Umbilical cord (tissue), 2 donors: ENCODE measurements at places on chromosomes 13 and 19.

DNA sequence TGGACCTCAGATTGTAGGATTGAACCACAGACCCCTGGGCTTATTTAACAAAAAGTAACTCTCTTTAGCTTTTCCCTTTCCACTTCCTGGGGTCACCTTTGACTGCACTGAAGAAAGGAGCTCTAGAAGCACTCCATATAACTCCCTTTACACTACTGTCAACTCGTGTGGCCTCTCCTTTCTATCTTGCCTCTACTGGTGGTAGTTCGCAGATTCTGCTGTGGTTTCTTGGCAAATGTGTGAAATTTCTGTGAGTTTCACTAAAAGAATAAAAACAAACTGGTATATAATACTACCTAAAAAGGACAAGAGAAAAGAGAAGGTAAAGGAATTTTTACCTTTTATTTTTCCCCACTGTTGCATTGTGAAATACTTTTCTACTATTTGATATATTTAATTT, 1298.1 kb downstream of the PCDH9 start:
- DNase-seq: no peak

GRCh38 chr13:85616275-85616674, 182.9 kb downstream of the SLITRK6 start:
- no peak for DNase-seq

DNA sequence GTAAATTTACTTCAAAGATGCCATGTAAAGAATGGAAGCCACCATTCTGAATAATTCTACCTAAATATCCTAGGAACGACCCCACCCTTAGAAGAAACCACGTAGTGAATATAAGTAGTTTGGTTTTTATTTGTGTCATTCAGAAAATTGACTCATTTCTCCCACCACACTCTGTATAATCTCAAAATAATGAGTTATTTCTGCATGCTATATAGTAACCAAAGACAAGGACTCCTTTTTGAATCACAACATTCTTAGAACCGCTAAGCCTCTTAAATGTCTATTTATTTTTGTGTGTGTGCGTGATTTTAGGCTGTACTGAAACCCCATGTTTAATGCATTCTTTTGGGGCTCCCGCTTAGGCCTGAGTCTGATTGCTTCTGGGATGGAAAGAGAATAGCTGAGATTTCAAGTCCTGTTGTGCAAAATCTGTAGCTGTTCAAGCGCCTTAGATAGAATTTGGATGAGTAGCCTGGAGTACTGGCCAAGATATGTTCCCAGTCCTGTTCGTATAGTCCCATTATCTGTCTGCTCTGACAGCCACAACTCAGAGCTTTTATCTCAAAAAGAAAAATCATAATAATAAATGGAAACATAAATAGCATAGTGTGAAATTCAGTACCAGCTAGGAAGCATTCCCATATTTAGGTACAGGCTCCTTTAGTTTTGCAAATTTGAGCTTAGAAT, 532.4 kb upstream of the NBEA start:
- DNase-seq: peak; percentile 52

- no peak for DNase-seq
Measured at GRCh38 chr19:51653162-51653561, 6.5 kb upstream of the SIGLEC14 start.

DNA sequence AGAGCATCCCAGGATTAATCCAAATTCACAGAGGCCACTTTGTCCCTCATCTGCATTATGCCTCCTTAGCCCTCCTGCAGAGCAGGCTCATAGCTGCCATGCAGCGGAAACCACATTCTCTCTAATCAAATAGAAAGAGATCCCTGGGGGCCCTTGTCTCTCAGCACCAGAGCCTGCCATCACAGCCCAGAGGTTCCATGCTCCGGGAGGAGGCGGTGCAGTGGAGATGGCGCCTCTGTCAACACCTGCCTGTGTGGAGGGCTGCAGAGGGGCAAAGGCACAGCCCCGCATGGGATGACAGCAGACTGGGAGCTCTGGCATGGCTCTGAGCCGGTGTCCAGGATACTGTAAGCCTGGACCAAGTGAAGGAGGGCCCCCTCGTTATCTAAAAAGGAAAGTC, 111.3 kb downstream of the SLC7A1 start:
- no peak for DNase-seq

- no peak for DNase-seq
Measured at GRCh38 chr19:54351474-54351873, 12.5 kb upstream of the LILRA4 start.

GRCh38 chr13:91154558-91155353, 192.7 kb upstream of the MIR17HG start:
- no peak for DNase-seq

DNA sequence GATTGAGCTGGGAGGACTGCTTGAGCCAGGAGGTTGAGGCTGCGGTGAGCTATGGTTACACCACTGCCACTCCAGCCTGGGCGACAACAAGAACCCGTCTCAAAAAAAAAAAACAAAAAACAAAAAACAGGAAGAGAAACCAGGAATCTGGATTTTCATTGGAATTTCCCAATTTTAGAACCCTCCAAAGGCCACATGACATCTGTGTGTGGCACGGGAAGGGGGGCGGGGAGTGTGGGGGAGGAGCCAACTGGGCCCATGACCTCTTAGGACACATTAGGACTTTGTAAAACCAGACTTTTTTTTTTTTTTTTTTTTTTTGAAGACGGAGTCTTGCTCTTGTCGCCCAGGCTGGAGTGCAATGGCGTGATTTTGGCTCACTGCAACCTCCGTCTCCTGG, 21.2 kb upstream of the MYDGF start:
- no peak for DNase-seq

DNA sequence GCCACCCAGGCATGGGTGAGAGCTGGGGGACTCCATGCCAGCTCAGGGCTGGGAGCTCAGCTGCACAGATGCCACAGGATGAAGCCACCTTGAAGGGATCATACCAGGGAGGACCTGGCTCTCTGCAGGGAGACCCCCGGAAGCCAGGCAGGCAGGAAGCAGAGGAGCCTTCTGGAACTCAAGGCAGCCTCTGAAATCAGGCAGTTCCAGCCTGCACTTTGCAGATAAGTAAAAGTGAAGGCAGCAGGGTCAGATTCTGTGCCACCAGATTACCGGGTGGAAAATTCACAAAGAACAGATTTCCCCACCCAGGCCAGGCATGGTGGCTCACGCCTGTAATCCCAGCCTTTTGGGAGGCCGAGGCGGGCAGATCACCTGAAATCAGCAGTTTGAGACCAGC, 2.5 kb downstream of the TMEM259 start:
- DNase-seq: no peak
